ENCODE measurements at places on chromosomes 7 and 10.

DNA sequence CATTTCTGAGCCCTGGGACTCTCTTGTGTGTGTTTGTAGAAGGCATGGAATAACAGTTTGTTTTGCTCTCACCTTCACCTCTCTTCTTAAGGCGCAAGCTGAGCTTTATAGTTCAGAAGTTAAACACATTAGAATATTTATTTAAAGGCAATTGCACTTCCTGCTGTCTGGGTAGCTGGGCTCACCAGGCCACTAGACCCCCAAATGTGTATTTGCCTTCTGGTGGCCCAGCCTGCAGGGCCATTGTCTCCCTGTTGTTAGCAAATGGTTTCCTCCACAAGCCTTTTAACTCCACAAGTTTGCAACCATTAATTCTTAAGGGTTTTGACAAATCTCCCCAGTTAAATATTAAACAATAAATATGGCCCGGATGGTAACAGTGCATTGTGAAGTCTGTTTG is 31.1 kb upstream of the NEUROD6 start:
- ATAC-seq = no peak

GRCh38 chr10:49694466-49694865 is 15.0 kb downstream of the C10orf53 start:
- ATAC-seq = no peak

- ATAC-seq = no peak
Measured at GRCh38 chr10:90746829-90747228, 111.0 kb downstream of the HTR7 start.

DNA sequence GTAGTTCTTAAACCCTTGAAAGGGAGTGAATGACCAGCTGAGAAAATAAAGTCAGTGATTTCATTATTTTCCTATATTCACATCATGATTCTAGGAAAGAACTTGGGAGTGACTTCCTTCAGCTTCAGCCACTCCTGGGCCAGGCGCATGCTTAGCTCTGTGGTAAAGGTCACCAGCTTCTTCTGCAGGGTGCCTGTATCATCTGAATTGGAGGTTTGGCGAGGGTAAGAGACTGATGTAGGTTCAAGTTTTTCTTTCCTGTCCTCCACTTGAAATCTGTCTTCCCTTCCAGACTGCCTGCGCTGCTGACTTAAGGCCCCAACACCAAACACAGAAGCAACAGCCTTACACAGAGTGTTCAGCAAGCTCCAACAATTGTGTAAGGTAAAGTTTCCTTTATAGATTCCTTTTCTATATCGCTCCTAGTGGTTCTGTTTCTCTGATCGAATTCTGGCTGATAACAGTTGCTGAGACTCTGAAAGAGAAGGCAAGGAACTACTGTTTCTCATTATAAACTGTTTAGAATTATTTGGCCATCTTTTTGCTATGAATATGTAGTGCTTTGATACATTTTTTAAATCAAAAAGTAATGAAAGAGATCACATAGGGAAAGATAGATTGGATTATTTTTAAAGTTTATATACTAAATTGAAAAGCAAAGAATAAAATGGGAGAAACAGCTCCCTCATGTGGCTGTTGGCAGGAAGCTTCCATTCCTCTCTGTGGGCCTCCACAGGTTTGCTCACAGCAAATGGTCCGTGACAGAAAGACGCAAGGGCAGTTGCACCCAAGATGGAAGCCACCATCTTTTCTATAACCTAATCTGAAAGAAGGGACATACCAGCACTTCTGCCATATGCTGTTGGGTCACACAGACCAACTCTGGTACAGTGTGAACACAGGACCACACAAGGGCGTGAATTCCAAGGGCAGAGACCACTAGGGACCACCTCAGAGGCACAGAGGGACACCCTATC is 14.0 kb downstream of the GATAD1 start:
- peak; percentile 92 for ATAC-seq

DNA sequence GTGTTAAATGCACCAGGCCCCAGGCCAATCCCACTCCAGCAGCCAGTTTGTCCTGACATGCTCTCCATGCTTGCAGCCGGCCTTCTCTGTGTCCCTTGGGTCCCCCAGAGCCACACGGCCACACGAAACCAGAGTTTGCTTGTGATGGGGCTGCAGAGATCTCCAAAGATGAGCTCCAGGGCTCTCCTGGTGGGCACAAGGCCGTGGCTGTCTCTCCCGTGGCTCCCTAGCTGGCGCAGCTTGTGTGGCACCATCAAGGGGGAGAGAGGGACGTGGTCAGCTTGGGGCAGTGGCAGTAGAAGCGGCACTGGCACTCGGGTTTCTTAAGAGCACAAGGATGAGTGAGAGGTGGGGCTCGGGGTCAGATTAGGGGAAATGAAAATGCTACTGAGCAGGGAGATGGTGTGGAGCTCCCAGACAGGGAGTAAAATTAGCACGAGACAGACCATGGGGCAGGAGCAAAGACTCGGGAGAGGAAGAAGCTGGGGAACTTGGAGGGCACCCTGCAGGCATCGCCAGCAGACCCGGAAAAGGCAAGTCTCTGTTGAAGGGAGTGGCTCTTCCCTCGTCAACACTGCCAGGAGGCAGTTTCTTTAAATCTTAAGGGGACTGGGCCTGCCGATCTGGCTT is 572.5 kb upstream of the FOXK1 start:
- no peak for ATAC-seq

DNA sequence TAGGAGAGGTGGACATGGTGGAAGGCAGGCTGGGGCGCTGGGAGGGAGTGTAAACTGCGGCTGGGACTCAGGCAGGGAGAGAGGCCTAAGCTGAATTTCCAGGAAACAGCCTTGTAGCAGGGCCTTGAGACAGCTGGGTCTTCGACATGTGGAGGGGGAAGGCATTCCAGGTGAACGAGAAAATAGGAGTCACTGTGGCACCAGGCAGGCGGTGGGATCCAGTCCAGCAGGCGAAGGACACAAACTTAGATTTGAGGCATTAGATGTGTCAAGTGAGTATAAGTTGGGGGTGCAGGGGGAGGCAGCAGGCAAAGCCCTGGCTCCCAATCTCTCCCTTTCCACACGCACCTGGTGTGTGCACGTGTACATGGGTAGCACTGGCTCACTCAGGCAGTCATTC is 105.3 kb downstream of the PTPN20 start:
- ATAC-seq = no peak

DNA sequence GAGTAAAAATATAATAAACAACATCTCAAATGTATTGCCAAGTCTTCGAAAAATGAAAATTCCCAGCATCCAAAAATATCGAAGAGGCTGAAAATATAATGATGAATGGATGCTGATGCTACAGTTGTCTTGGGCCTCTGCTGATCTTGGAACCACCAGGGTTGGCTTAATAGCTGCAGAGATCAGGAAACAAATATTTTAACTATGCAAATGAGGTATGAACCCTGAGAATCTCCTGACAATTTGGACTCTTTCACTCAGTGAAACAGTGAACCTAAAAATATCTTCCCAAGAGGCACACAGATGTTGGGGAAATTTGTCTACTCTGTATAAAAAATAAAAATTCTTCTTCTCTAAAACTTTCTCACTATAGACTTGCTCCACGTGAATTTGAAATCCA is 97.7 kb upstream of the EGFR start:
- peak; percentile 70 for ATAC-seq

DNA sequence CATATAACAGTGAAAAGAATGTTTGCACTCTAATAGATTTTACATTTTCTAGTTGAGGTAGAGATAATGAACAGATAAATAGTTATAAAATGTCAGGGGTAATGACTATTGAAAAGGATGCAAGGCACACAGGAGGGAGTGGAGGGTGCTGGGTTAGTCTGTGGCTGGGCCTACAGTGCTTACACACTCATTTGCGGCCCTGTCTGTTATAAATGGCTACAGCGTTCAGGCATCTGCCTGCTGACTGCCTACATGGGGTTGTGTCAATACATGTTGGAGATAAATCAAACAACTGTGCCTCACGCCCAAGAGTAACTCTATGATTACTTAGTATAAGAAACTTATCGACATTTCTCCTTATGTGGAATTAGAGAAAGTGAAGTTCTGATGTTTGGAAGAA is 313.3 kb downstream of the ACTR3B start:
- ATAC-seq = no peak

GRCh38 chr10:106508950-106509349 is 655.6 kb downstream of the SORCS1 start:
- no peak for ATAC-seq

DNA sequence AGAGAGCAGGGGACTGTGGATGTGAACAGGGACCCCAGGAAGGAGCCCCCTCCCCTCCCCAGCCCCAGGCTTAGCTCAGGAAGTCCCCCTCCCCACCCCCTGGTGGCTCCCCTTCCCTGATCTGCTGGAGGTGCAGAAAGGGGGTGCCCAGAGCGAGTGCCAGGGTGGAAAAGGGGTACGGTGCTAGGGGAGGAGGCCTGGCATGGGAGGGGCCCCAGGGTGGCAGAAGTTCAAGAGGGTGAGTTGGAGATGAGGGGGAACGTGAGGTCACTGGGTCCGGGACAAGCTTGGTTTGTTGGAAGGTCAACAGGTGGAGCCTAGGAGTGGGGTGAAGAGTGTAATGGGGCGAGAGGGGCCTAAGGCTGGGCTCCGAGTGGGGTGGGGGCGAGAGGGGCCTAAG is 21.5 kb upstream of the TBL2 start:
- ATAC-seq = no peak

GRCh38 chr7:865921-866320 is 10.4 kb upstream of the GET4 start:
- no peak for ATAC-seq

GRCh38 chr10:115921795-115922194 is 351.2 kb downstream of the GFRA1 start:
- ATAC-seq = no peak

DNA sequence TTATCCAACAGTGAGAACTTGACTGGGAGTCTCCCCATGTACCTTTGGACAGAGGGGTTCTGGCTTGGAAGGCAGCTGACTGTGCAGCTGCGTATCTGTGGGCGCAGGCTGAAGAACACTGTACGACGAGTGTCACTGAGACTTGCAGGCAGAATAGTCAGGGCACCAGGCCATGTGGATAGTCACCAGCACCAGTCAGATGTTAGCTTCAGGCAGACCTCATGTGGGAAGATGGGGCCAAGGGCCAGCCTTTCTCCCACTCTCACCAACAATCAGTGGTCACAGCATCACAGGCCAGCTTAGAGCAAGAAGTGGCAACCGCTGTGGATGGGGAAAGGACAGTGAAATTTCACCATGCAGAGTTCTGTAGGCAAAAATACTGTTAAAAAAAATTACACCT is 43.4 kb upstream of the GJD4 start:
- ATAC-seq = no peak

- ATAC-seq = no peak
Measured at GRCh38 chr7:40909346-40909980, 774.7 kb downstream of the SUGCT start.

DNA sequence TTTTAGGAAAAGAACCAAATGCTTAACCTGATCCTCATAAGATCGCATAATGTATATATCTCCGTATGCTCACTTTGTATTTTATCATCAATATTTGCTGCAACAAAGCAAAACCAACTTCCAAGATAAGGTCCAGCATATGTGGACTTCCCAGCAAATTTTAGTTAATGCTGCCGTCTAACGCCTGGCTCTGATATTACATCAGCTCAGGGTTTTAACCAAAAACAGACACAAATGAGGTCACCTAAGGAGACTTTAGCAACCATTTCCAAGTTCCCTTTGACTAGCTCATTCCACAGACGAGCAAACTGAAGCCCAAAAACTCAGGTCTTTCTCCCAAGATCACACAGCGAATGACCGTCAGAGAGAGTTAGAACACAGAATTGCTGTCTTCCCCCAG is 59.4 kb upstream of the UCN3 start:
- peak; percentile 64 for ATAC-seq

DNA sequence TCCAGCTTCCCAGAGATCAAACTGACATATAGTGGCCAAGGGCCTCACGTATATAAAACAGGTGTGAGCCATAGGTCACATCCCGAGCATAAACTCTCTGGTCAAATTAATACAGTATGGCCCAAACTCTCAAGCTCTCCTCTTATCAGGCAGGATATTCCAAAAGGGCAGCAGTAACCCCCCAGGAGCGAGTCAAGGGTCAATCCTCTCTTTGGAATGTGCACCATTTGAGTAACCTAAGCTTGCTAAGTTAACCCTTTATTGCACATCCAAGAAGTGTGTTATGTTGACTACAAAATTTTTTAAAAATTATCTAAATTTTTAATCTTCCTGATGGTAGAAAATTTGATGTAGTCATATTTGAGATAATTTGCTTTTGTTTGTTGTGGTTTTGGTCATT is 4.5 kb upstream of the TRIM24 start:
- no peak for ATAC-seq

DNA sequence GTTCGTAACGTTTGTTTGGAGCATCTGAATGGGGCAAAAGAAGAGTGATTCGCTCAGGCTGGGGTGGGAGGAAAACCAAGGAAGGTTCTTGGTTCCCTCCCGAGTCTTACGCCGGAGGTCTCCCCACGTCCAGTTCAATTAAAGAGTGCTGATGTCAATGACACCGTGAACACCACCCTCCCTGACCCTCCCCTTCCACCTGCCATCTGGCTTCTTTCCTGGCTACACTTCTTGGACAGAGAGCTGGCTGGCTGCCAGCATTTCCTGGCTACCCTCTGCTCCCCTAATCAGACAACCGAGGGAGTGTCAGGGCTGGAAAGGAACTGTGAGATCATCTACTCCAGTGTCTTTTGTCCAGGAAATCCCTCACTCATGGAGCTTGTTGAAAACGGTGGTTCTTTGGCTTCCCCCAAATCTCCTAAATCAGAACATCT is 24.1 kb upstream of the FFAR4 start:
- ATAC-seq = peak; percentile 80

DNA sequence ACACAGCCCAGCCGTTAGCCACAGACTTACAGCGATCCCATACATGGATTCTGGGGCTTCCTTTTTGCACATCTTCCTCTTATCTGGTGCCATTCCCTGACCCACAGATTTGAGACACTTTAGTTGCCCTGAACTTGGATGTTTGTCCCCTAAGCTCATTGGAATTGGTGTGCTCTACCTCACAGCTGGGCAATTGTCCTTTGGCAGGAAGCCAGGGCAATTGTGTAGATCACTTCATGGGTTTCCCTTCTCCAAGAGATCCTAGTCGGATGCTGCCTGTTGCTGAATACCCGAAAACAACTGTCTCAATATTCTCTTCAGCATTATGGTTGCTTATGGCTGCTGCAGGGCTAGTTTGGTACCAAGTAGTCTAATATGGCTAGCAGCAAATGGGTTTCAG is 470.7 kb upstream of the MKI67 start:
- ATAC-seq = no peak

DNA sequence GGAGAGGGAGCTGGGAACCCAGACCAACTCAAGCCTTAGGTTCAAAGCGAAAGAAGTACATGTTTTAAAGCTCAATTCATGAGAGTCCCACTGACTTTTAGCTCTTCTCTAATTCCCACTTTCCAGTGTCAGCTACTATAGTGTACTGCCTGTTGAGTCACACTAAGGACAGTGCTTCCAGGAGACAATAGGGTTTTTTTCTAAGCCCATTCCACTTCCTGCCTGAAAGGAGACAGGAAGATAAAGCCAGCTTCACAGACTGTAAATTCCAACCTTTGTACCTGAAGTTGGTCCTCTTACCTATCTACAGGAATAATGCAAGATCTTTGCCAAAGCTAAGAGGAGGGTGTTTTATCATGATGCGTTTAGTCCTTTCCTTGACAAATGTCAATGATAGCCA is 4.4 kb downstream of the MSRB2 start:
- ATAC-seq = no peak
